T-helper 9 cell (primary cell): ENCODE measurements at places on chromosomes 5 and 9.

GRCh38 chr9:97309260-97309659 is 1.8 kb downstream of the CCDC180 start:
- no peak for DNase-seq

- no peak for DNase-seq
Observed at GRCh38 chr9:94639999-94640376, 670 bp upstream of the FBP1 start.

- no peak for DNase-seq
Observed at GRCh38 chr5:17723876-17724275, 89.6 kb downstream of the TAF11L14 start.

DNA sequence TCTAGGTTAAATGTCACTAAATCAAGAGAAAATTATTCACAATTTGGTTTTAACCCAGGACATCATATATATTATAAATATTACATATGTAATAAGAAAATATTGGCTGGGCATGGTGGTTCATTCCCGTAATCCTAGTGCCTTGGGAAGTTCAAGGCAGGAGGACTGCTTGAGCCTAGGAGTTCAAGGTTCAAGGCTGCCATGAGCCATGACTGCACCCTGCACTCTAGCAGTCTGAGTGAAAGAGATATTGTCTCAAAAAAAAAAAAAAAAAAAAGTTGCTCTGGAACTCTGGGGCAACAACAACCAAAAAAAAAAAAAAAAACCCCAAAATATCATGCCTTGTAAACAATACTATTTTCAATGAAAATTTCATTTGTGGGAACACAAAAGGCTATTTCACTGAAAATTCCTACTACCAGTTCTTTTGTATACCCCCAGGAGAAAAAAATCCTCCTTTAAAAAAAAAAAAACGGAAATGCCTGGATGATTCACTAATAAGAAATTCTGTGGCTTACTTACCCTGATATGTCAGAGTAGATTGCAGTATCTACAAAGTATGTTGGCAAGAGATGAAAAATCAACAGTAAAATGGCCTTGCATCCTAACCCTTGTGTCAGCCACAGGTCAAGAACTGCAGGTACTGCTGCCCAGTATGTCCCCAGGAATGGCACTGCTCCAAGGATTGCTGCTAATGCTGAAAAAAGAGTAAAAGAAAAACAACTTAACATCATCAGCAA is 22.6 kb upstream of the CTNNAL1 start:
- no peak for DNase-seq

- DNase-seq, result no peak
Observed at GRCh38 chr9:79776581-79776980, 204.8 kb downstream of the TLE4 start.
